NB4 (cell line): ENCODE measurements at places on chromosomes 16 and 17.
A peak's percentile ranks its signal among the peaks of the same experiment; 100 is the strongest.

GRCh38 chr16:81442916-81443687 is 1.5 kb upstream of the CMIP start:
- DNase-seq: no peak

DNA sequence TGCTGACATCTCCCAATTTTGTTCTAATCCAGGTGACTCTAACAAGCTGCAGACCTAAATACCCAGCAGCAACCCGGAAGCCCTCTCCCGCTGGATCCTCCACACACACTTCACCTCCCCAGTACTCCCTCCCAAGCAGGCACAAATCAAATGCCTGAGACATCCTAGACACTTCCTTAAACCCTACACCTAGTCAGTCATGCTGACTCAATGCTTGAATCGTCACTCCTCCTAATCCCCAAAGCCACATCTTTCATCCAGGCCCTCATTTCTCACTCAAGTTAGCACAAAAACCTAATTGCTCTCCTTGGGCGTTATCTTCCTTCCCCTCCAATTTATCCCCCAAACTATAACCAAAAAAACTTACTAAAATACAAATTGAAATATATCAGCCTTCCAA is 32.7 kb downstream of the CMC2 start:
- DNase-seq: no peak

GRCh38 chr16:15788846-15789239 is 68.0 kb downstream of the MYH11 start:
- DNase-seq: no peak

DNA sequence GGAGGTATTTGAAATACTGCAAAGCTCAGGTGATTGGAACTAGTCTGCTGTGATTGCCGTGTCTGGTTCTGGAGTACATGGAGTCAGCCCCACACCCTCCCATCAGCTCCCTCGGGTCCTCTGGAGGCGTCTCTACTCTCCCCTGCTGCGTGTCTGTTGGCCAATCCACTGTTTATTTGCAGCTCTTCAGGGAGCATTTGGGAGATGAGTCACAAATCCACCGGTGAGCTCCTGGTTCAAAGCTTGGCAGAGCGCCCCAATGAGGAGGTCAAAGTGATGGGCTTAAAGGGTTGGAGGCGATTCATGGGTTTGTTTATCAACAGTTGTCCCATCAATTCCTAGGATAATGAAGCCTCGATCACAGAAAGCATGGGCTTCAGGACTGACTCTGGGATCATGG is 14.6 kb downstream of the CALB2 start:
- no peak for DNase-seq

GRCh38 chr17:78132767-78133178 is 2.2 kb downstream of the TMC8 start:
- no peak for DNase-seq

GRCh38 chr17:2056206-2057174 is 1.6 kb downstream of the HIC1 start:
- no peak for DNase-seq

- peak; percentile 83 for DNase-seq
These were observed 12.7 kb upstream of the HASPIN start for GRCh38 chr17:3710951-3711383.

GRCh38 chr16:50902457-50902856 is 160.6 kb downstream of the CYLD start:
- peak; percentile 40 for DNase-seq

DNA sequence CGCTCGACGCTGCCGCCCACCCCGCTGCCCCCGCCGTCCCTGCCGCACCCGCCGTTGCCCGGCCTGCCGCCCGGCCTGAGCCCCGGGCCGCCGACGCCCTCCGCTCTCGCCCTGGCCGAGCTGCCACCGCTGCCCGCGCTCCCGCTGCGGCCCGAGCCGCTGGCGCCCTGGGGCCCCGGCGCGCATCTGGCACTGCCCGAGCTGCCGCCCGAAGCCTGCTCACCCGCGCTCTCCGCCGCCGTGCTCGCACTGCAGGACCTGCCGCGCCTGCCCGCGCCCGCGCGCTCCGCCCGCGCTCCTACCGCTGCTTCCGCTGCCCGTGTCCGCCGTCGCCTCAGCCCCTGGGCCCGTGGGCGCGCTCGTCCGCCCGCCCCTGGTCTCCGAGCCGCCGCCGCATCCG is 8.4 kb upstream of the CLDN9 start:
- peak; percentile 56 for DNase-seq
